Fibroblast of skin of back (primary cell): ENCODE measurements at places on chromosomes 2 and 18.

GRCh38 chr2:190959911-190960788 lies 53.8 kb downstream of the STAT1 start:
- peak; percentile 58 for DNase-seq

DNA sequence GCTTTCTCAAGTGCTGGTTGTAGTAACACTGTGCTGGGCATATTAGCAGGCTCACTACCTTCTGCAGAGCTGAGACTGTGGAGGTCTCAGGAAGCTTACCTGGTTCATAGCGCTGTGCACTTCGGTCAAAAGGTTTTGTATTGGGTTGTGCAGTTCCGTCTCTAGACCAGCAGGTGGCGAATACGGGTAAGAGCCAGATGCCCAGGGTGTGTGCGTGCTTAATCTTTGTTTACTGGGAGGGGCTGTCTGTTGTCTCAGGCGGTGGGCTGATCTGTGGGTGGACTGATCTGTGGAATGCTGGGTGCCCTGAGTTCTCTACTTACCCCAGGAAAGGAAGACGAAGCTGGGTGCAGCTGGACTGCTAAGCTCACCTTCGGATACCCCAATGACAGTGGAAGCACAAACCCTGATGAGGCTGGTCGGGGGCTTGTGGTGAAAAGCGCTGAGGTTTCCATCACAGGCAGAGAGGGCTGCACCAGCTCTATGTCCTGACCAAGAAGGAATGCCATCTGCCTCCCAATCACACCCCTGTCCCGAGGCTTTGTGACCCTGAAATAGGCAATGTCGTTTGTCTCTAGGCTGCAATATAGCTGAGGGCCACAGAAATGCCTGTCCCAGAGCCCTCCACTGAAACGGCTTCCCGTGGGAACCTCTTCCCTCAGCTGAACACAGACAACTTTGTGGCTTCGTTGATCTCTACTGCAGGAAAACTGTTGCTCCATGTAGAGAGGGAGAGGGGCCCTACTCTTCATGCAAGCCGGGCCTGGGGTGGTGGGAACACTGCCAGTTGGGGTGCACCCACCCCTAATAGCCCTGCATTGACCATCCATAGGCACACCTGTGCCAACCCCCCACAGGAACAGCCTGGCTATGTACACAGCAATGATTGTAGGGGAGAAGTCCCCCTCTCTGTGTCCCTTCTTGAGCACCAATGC lies 45.9 kb upstream of the FAM117B start:
- DNase-seq = peak; percentile 69

- DNase-seq = peak; percentile 5
Measured at GRCh38 chr18:69172046-69172445, 228.6 kb upstream of the DOK6 start.

- DNase-seq = no peak
Measured at GRCh38 chr2:20242727-20243377, 17.9 kb upstream of the SDC1 start.

DNA sequence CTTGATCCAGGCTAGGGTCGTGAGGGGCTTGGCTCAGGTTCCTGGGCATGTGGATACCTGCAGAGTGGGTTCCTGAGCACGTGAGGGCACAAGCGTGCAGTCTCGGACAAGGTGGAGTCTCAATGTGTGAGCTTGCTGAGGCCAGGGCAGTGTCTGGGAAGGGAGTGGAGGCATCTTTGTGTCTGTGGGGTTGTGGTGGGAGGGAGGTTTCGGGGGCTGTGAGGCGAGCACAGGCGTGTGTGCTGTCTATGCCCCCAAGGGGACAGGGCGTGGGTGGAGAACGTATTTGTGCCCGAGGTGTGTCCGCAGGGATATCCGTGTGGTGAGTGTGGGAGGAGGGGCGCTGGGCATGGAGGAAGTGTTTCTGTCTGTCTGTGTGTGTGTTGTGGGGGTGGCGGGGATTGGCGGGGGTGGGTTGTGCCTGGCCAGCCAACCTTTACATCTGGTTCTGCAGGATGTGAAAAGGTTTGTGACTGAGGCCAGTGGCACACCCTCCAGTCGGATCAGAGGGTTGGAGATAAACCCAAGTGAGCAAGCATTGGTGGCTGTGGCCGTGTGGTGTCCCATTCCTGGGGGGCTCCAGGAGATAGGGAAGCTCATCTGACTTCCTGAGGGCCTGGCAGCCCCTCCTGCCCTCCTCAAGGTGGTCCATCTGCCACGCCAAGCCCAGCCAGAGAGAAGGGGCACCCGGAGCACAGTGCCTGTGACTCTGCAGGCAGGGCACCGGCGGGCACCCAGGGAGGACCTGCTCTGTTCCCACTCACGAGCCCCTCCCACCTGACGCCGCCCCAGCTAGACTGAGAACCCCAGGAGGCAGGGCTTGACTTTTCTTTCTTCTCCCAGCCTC lies 57.1 kb downstream of the ZFP36L2 start:
- DNase-seq = no peak

DNA sequence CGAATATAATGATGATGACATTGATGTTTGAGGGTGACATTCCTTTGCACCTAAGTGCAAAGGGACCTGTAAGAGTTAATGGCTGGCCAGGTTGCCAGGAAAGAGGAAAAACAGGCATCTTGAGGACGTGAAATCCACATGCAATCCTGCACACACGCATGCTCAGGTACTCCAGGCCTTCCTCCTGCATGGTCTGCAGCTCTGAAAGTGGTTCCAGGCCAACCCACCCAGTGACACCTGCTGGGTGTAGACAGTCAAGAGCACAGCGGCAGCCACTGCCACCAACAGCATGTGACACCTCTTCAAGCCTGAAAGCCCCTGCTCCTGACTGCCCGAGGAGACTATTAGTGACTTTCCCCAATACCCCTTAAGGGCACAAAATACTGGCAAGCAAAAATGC lies 101.6 kb downstream of the PIEZO2 start:
- DNase-seq = no peak

GRCh38 chr2:40208463-40208862 lies 243.4 kb downstream of the SLC8A1 start:
- no peak for DNase-seq

DNA sequence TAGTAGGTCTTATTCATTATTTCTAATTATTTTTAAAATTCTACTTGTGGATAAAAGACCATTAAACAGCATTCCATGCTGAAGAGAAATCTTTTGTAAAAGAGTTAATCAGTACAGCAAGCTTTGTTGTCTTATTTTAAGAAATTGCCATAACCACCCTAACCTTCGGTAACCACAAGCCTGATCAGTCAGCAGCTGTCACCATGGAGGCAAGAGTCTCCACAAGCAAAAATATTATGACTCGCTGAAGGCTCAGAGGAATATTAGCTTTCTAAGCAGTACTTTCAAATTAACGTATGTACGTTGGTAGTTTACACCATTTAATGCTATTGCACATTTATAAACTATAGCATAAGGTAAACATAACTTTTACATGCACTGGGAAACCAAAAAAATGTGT lies 650.5 kb upstream of the LINC00305 start:
- DNase-seq = peak; percentile 12

DNA sequence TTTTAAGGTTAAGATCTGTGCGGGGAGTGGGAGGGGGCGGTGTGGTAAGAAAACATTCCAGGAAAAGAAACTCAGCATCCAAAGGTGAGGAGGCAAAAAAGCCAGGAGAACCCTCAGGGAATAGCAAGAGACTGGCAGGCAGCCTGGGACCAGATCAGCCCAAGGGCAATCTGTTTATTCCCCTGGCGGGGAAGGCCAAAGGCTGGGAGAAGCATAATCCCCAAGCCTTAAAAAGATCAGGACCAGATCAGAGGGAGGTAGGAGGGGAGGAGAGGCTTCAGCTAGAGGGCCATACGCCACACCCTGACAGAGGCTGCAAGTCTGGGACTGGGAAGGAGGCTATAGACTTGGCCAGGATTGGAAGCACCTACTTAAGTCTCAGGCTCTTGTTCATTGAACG lies 163.0 kb upstream of the PXDN start:
- DNase-seq = no peak

GRCh38 chr2:1868683-1869141 lies 124.4 kb upstream of the PXDN start:
- no peak for DNase-seq

- no peak for DNase-seq
Measured at GRCh38 chr2:80299661-80300060, 4.9 kb downstream of the LRRTM1 start.

DNA sequence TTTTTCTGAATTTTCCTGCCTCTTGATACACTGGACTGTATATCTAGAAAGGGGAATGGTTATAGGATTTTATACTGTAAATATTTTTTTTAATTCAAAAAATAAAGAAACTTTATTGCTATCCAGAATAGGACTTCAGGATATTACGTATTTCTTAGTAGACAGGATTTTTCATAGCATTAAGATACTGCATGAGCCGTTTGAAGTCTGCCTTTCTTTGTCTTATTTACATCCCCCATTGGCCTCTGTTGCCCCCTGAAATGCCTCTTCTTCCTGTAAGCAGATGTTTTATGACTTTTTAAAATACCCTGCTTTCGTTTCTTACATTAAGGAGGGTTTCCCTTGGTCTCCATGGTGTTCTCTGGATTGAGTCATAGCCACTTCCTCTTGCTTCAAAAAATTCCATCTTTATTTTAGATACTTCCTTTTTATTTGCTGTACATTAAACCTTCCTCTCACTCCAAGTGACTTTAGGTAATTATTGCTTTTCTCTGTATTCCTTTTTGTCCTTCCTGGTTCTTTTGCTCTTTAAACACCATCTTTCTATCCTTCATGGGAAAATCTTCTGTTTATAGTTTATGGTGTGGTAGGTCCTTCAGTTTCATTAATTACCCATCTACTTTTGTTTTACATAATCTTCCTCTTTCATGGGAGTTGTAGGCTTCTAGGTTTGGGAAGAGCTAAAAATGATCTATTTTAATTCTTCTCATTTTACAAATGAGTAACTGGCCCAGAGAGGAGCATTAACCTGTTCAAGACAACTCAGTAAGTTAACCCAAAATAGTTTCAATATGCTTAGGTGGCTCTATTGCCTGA lies 72.6 kb downstream of the ZNF532 start:
- peak; percentile 62 for DNase-seq

DNA sequence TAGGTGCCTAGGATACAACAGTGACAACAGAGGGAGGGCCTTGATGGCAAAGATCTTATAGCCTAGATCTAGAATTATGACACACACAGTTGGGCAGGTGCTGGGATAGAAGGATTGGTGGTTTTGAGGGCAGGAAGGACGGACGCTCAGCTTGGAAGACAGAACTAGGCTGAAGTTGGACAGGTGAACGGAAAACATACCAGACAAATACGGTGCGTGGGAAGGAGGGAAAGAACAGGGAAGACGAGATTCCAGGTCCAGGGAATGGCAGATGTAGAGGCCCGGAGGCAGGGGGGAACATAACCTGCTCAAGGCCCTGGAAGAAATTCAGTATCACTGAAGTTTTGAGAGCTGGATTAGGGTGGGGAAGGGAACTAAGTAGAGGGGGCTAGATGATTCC lies 40.8 kb downstream of the CRACDL start:
- DNase-seq = no peak

- DNase-seq = no peak
Measured at GRCh38 chr2:174607989-174608865, 10.6 kb upstream of the WIPF1 start.

- DNase-seq = no peak
Measured at GRCh38 chr2:240309214-240309613, 126.2 kb upstream of the GPC1 start.

DNA sequence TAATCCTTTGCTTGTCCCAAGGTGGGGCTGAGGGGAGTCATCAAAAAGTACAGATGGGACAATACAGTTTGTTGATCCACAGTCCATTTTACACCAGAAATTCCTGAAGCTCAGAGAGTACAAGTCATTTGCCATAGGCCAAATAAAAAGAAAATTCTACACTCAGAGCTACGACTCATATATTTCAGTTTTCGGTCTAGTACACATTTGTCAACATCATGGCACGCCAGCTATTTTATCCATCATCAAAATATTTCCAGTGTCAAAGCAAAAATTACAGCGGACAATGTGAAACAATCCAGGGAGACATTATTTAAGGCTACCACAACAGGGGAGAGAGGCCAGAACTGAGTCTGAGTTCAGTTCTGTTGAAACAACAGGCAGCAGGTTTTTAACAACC lies 587.5 kb upstream of the DSEL start:
- DNase-seq = peak; percentile 35

DNA sequence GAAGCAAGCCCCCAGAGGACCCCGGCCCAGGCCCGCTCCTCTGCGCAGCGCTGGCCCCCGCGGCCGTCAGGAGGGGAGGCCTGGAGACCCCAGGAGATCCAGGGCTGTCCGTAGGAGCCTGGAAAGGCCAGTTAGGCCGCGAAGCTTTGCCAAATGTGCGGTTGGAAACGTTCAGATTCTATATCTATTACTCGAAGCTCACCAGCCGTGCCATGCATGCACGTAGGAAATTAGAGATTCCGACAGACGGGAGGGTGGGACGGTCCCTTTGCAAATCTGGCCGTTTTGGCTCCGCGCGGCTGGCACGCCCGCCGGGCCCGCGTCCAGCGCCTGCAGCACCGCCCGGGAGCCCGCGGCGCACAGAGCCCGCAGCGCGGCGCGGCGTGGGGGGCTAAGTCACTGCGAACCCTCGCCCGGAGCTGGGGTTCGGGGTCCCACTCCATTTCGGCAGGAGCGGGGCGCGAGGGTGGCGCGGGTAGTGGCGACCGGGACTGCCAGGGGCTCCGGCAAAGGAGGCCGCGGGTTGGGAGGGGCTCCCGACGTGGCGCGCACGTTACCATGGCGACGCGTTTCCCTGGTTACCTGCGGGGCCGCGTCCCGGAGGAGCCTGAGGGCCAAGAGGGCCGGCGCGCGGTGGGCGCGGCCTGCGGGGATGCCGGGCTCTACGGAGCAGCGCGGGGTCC lies 488.6 kb upstream of the SMIM21 start:
- peak; percentile 5 for DNase-seq

DNA sequence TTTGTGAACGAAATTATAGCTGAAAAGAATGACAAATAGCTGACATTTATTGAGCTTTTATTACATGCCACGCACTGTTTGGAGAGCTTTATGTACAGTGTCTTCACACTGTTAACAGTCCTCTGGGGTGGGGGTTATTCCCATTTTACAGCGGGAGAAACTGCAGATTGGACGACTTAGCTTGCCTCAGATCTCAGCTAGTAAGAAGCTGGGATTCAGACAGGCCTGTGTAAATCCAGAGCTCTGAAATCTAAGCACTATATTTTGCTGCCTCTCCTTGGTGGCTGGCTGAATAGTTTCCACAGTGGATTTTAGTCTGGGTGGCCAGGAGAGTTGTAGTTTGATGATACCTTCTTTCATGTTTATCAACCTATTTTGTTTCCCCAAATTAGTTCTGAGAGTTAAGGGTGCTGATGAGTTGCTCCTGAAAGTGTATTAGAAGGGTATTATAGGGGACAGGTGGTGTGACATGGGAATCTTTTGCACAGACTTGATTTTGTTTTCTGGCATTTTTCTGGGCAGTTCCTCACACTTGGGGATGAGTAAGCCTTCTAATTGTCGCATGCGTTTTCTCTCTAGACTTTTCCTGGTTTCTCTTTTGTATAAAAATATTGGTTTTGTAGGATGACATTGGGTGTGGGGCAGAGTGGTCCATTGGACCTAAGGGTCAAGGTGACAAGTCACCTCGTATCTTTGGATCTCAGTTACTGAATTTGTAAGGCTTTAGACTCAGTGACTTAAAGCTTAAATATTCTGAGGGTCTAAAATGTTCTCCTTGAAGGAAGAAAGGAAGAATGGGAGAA lies 1.5 kb downstream of the ACSL3 start:
- DNase-seq = peak; percentile 45
